Stimulated activated naive B cell treated with anti-CD40 and anti-IgM and Interleukin-4, amounts not matched to agents 10 μg/mL and 1 μg/mL and 100 μg/mL, for 72 hours (primary cell): ENCODE measurements at places on chromosomes 5 and 9.
A peak's percentile ranks its signal among the peaks of the same experiment; 100 is the strongest.

DNA sequence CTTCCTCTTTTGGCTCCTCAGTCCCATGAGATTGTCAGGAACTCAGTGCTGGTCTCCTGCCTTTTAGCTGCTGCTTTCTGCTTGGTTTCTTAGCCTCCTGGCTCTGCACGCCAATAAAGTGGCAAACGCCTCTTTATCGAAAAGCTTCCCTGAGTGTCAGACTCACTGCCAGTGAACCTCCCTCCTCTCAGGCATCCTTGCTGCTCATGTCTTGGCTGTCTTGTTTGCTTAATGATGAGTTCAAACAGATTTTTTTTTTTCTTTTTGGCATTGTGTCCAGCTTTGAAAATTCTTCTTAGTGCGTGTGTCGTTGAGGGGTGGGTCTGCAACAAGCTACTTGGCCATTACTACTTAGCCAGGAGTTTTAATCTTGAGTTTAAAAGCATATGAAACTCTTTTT lies 14.9 kb downstream of the RASGRF2 start:
- H3K4me3 ChIP-seq, result no peak overlapping the region
- DNase-seq, result no peak
- peaks cover 15% of the 10 kb centered on the region for H3K4me1 ChIP-seq
- no peak overlapping the region for H3K27ac ChIP-seq
- no peaks in the 10 kb centered on the region for H3K36me3 ChIP-seq

DNA sequence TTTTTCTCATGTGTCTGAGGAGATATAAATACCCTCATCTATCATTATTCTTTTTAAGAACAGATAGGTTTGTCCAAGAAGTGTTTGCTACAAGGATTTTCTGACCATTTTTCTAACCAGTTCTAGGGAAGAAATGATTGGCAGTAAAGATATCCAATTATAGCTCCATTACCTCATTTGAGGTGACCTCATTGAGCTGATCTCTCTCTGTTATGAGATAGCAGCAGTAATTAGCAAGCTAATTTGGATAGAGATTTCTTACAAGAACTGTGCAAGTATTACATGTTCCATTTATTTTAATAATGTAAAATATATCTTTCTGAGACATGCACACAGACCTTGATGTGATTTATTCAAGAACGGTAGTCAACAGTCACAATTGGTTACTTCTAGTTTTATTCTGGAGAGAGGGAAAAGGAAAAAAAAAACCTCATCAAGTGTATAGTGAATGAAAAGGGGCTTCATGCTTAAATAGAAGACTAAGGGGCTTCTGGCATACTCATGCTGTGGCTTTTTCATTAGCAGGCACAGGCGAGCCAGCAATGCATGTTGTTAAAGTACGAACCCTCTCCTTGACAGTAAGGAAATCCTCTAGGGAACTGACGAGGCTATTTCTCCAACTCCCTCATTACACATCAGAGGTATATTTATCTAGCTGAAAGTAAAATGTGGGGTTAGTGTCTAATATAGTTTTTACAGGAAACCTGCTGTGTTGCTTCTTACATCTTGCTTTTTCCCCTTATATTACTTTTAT lies 127.3 kb downstream of the NUDT12 start:
- H3K36me3 ChIP-seq, result no peaks in the 10 kb centered on the region
- H3K4me1 ChIP-seq, result no peaks in the 10 kb centered on the region
- no peak overlapping the region for H3K27ac ChIP-seq
- H3K4me3 ChIP-seq, result no peak overlapping the region
- no peak for DNase-seq

- H3K27ac ChIP-seq, result no peak overlapping the region
- no peaks in the 10 kb centered on the region for H3K36me3 ChIP-seq
- H3K4me3 ChIP-seq, result no peak overlapping the region
- no peaks in the 10 kb centered on the region for H3K27me3 ChIP-seq
These were observed 105.8 kb downstream of the ISL1 start for GRCh38 chr5:51488803-51489642.

GRCh38 chr9:136850866-136851775 lies 1.0 kb upstream of the MAMDC4 start:
- H3K36me3 ChIP-seq, result peaks cover 26% of the 10 kb centered on the region
- peak overlapping the region; percentile 96 for H3K4me3 ChIP-seq
- peaks cover 21% of the 10 kb centered on the region for H3K4me1 ChIP-seq
- peak overlapping the region; percentile 42 for H3K27ac ChIP-seq
- peaks cover 18% of the 10 kb centered on the region for H3K27me3 ChIP-seq
- DNase-seq, result no peak

DNA sequence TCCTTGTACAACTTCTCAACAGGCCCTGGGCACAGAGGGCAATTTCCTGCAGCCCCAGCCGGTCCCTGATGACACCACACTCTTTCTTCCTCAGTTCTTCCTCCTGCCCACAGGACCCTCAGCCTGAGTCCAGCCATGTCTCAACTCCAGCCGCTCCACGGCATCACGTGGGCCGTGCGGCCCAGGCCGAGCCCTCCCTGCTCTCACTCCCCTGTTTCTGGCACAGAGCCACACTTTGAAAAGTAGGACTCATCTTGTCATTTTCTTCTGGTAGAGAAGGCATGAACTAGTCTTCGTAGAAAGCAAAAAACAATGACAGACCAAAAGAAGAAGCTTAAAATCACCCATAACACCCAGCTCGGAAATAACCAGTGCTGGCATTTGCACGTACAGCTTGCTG lies 404.7 kb upstream of the IRX1 start:
- H3K36me3 ChIP-seq, result no peaks in the 10 kb centered on the region
- no peaks in the 10 kb centered on the region for H3K4me1 ChIP-seq
- DNase-seq, result no peak
- H3K27ac ChIP-seq, result no peak overlapping the region
- no peak overlapping the region for H3K4me3 ChIP-seq

- no peaks in the 10 kb centered on the region for H3K27me3 ChIP-seq
- DNase-seq, result no peak
- no peak overlapping the region for H3K27ac ChIP-seq
- no peaks in the 10 kb centered on the region for H3K36me3 ChIP-seq
- no peak overlapping the region for H3K4me3 ChIP-seq
These were observed 406.0 kb upstream of the PIK3R1 start for GRCh38 chr5:67809589-67809988.

GRCh38 chr5:16866273-16866672 lies 69.8 kb downstream of the MYO10 start:
- no peaks in the 10 kb centered on the region for H3K36me3 ChIP-seq
- H3K4me1 ChIP-seq, result peaks cover 4% of the 10 kb centered on the region
- H3K27ac ChIP-seq, result no peak overlapping the region
- DNase-seq, result no peak
- no peak overlapping the region for H3K4me3 ChIP-seq

DNA sequence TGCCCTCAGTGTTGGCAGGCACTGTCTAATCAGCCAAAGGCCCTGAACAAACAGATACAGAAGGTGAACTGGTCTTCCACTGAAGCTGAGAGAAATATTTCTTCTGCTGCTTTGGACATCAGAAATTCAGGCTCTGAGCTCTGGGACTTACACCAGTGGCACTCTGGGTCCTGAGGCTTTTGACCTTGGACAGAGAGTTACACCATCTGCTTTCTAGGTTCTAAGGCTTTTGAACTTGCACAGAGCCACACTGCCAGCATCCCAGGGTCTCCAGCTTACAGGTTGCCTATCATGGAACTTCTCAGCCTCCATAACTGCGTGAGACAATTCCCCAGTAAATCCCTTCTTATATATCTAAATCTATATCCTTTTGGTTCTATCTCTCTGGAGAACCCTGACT lies 326.7 kb downstream of the MLLT3 start:
- H3K27me3 ChIP-seq, result peaks cover 35% of the 10 kb centered on the region
- H3K36me3 ChIP-seq, result no peaks in the 10 kb centered on the region
- H3K4me3 ChIP-seq, result no peak overlapping the region
- no peak for DNase-seq
- no peaks in the 10 kb centered on the region for H3K4me1 ChIP-seq

DNA sequence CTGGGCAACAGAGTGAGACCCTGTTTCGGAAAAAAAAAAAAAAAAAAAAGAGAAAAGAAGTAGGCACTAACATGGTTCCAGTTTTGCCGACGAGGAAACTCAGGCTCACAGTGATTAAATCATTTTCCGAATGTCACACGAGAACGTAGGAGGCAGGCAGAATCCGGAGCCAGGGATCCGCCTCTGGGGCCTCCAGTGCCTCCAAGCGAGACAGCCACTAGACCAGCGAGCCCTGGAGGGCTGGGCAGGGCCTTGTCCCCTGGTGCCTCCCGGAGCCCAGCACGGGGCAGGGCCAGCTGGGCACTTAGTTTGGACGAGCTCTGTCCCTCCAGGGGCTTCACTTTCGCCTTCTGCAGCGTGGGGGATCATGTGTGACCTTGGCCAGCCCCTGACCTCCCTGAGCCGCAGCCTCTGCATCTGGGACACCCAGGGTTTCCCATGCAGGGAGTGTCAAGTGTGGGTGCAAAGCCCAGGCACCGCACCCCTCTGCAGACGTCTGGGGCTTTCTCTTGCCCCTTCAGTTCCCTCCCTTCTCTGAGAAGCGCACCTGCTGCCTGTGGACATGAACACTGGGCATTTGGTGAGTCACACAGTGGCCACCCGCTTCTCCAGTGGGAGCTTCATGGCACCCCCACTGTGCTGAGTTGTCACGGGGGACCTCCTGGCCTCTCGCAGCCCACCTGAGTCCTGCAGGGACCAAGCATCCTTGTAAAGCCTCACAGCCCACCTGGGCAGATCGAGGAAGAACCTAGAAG lies 80.3 kb downstream of the RXRA start:
- peaks cover 47% of the 10 kb centered on the region for H3K4me1 ChIP-seq
- peak overlapping the region; percentile 85 for H3K27ac ChIP-seq
- peak overlapping the region; percentile 67 for H3K4me3 ChIP-seq
- H3K36me3 ChIP-seq, result no peaks in the 10 kb centered on the region
- DNase-seq, result no peak

DNA sequence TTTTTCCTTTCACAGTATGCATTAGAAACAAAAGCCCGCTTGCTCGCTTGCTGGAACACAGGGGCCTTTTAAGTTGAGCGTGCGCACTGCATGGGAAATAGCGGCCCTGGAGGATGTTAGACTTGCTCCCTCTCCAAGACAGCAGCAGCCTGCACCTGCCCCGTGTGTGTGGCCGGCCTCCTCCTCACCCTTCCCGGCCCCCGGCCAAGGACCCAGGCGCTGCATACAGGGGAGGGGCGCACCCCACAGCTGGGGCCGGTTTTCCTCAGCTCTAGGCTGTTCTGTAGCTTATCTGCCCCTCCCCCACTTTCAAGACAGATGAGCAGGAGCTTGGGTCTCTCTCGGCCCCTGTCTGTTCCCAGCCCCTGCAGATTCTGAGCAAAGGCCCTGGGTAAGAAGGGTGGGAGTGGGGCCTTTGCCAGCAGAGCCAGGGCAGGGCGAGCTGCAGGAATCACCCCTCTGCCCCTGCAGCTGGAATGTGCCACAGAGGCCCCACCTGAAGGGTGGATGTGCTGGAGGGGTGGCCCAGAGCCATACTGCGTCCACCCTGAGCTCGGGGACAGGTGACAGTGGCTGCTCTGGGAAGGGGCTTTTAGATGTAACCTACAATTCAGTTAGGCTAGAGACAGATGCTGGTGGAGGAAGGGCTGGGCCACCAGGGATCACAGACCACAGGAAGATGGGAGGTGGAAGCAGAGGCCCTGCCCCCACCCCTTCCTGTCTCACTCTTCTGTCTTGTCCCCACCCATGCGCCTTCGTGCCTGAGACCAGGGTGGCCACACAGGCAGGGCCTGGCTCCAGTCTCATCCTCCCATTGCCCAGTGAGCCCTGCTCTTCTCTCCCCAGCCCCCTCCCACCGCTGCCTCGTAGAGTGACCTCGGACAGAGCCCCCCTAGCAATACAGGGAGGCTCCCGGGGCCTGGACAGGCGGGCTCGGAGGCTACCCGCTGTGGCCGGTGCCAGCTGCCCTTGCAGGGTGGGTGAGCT lies 132.4 kb downstream of the DAB2IP start:
- no peaks in the 10 kb centered on the region for H3K4me1 ChIP-seq
- no peak for DNase-seq
- no peak overlapping the region for H3K4me3 ChIP-seq
- H3K36me3 ChIP-seq, result no peaks in the 10 kb centered on the region
- H3K27me3 ChIP-seq, result peaks cover 28% of the 10 kb centered on the region

DNA sequence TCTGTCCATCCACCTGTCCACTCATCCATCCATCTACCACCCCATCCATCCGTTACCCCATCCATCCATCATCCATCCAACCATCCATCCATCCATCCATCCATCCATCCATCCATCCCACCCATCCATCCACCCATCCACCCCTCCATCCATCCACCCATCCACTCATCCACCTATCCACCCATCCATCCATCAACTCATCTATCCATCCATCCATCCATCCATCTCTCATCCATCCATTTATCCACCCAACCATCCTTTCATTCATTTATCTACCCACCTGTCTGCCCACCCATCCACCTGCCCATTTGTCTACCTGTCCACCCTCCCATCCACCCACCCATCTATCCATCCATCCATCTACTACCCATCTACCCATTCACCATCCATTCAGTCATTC lies 84.1 kb upstream of the ASS1 start:
- peaks cover 11% of the 10 kb centered on the region for H3K4me1 ChIP-seq
- no peak for DNase-seq
- H3K36me3 ChIP-seq, result no peaks in the 10 kb centered on the region
- peaks cover 21% of the 10 kb centered on the region for H3K27me3 ChIP-seq
- no peak overlapping the region for H3K4me3 ChIP-seq

DNA sequence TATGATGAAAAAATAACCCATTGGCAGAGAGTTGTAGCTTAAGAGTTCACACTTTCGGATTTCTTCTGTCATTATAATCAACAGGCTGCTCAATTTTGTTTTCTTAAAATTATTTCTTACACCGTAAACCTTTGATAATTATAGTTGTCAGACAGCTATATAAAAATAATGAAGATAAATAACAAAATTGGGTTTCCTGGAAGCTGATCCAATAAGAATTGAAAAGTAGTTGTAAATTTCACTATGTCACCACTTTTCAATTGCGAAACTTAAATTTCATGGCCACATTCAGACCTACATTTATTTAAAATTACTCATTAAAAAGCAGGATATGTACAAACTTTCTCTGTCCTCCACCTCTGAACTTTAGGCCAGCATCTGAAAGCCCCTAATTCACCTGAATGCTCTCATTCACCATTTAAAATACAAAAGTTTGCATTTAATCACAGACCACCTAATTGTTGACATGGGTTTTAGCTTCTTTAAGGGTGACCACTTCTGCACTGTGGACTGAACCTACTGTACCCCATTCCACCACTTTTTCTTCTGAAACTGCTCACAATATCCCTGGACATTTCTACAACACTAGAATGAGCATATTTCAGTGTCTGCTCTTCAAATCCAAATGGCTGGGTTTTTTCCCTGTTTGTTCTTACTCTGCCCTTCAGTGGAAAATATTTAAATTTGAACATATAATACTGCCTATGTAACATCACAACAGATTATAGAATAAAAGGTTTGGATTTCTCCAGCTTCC lies 680 bp downstream of the SELENOP start:
- no peaks in the 10 kb centered on the region for H3K27me3 ChIP-seq
- no peak for DNase-seq
- no peaks in the 10 kb centered on the region for H3K4me1 ChIP-seq
- H3K4me3 ChIP-seq, result no peak overlapping the region
- H3K36me3 ChIP-seq, result no peaks in the 10 kb centered on the region

DNA sequence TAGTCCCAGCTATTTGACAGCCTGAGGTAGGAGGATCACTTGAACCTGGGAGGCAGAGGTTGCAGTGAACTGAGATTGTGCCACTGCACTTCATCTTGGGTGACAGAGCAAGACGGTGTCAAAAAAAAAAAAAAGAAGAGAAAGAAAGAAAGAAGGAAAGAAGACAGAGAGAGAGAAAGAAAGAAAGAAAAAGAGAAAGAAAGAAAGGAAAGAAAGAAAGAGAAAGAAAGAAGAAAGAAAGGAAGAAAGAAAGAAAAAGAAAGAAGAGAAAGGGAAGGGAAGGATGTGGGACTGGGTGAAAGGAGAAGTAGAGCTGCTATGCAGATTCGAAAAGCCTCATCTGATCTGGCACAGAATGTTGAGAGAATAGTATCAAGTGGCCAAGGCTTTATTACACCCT lies 23.7 kb upstream of the SCAMP1 start:
- H3K36me3 ChIP-seq, result peaks cover 12% of the 10 kb centered on the region
- DNase-seq, result no peak
- peaks cover 5% of the 10 kb centered on the region for H3K27me3 ChIP-seq
